Activated CD8-positive, alpha-beta memory T cell treated with anti-CD3 and anti-CD28 coated beads, Interleukin-2, amount 10 ng/mL, durations not matched to agents 7 days and 5 days (primary cell): ENCODE measurements at places on chromosomes 16 and 17. TPM values are rescaled to one million over a fixed set of nuclear protein-coding genes. Genes with fewer than 3 reads are reported as not detected.

Gene METRN
- 14.0 TPM for total RNA-seq

Gene HSD17B1
- total RNA-seq: 1.1 TPM

Gene C17orf78
- not detected for total RNA-seq

GRCh38 chr16:89341697-89342694 lies 124.5 kb downstream of the ZNF778 start:
- DNase-seq: peak; percentile 64

- no peak for DNase-seq
Observed at GRCh38 chr16:58085584-58086251, 43.5 kb downstream of the CFAP20 start.

- DNase-seq: peak; percentile 73
Observed at GRCh38 chr17:34146440-34147043, 108.5 kb upstream of the CCL2 start.

DNA sequence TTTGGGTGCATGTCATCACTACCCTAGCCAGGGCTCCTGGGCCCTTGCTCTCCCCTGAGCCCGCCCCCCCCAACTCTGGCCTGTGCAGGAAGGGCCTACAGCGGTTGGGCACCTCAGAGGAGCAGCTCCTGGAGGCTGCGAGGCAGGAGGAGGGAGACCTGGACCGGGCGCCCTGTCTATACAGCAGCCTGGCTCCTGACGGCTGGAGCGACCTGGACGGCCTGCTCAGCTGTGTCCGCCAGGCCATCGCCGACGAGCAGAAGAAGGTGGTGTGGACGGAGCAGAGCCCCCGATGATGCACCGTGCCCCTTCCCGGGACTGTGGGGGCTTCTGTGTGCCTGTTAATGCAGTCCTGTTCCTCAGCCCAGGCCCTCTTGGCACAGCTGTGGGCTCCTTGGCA lies 12.1 kb downstream of the SGSH start:
- DNase-seq: no peak

DNA sequence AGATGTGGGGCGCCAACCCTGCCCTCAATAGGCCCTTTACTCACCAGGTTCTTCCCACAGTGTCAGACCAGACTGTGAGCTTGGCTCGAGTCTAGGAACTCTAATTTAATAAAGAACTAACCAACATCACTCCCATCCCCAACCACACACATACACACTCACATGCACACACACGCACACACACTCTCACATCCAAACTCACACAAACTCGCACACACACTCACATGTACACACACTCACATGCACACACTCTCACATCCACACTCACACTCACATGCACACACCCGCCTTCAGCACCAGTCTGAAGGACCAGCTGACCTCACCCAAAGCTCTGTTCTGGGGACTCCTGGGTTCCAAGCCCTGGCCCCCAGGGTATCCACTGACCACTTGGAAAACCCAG lies 63.8 kb downstream of the COG7 start:
- DNase-seq: no peak

GRCh38 chr17:64426596-64426995 lies 22.3 kb upstream of the MILR1 start:
- no peak for DNase-seq

DNA sequence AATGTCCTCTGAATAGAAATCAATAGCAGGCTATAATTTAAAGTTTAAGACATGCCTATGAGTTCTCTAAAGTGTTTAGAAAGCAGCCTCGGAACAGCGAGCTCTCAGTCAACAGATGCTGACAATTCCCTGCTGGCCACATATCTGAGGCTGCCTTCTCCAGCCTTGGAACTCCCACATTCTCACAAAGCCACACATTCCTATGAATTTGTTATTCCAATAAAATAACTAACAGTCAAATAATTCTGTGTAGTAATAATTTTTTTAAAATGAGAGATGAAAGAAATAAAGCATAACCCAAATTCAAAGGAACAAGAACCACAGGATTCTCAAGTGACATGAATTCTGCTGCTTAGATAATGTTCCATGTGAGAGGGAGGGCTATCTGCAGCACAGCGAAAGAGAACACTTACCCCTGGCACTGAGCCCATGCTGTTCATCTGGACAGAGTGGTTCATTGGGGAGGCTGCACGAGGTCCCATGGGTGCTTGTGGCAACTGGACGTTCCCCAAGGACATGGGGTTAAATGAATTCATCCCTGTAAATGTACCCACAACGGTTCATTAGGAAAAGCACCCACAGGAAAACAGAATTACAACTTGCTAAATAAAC lies 56.9 kb upstream of the TRAP1 start:
- no peak for DNase-seq

GRCh38 chr17:39197380-39198185 lies at the start of gene CACNB1:
Gene CACNB1 (minus strand): TSS chr17:39197669. CDS start chr17:39197495, 174 bp downstream.
- DNase-seq: peak; percentile 81

GRCh38 chr17:66301864-66302741 lies at the start of gene PRKCA:
Gene PRKCA (plus strand): TSS chr17:66302613.
- DNase-seq: peak; percentile 78

DNA sequence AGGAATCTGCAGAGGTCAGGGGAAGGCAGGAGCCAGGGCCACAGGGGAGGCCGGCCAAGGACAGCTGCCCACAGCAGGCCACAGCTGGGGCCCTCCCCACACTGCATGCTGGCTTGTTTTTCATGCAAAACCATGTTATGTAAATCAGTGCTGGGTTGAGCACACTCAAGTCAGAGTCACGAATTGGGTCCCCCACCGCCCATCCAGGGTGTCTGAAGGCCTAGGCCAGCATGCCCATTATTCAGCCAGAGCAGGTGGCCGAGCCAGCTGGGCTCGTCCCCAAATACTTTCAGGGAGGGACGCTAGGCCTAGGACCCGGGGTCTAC lies 51.2 kb upstream of the TOB1 start:
- DNase-seq: no peak

DNA sequence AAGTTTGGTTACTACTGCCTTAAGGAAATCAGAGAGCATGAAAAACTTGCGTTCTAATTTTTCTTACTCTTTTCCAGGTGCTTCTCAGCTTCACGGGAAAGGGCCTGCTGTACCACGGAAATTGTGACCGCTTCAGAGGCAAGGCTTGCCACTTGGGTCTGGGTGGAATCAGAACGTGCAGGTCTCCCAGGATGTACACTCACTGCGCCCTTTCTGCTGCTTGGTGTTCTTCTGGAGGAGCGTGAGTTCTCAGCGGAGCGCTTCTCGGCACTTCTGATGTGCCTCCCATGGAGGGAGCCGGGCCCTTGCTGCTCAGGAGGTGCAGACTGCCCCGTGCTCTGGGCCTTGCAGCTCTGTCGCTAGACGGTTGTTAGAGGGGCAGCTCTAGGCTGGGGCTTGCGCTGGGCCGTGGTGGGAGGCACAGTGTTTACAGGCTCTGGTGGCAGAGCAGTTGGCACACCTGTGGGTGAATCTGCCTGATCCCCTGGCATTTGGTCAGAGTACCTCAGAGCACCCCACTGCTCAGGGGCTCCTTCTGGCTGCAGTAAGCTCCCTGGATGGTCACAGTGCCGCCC lies 32.8 kb downstream of the UBN1 start:
- DNase-seq: no peak

GRCh38 chr16:50290856-50291255 lies 24.5 kb downstream of the ADCY7 start:
- no peak for DNase-seq

DNA sequence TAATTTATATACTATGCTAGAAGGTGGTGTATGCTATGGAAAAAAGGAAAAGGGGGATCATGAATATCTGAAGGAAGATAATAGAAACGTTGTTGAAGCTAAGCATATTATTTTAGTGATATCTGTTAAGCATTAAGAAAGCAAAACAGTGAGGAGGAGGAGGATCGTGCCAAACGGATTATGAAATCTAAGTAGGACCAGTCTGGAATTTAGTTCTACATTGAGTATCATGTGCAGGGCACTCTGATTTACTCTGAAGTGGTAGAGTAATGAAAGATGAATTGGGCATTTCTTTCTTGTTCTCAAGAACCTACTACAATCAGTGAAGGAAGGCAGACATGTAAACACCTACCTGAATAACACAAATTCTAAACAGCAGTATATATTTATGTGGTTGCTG lies 195.3 kb downstream of the CYB561 start:
- no peak for DNase-seq
